ENCODE measurements at places on chromosomes 12 and 14. TPM values are rescaled to one million over a fixed set of nuclear protein-coding genes. Genes with fewer than 3 reads are reported as not detected.
A peak's percentile ranks its signal among the peaks of the same experiment; 100 is the strongest.

DNA sequence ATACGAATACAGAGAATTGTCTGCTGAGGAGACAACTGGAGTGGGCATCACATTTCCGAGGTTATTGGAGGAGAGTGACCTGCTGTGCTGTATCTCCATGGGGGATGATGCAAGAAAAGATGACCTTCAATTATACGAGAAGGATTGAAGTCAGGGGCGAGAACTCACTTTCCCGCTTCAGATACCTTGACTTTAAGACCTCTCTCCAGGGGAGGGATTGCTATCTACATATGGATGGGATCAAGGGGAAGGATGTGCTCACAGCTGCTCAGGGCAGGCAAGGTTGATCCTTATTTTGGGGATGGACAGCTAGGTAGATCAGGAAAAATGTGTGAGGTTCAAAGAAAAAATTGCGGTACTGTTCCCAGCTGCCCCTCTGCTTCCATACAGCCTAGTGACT, 24.4 kb downstream of the NEUROD4 start:
- no peak for DNase-seq
- peaks cover 6% of the 10 kb centered on the region for H3K27me3 ChIP-seq
- no peaks in the 10 kb centered on the region for H3K36me3 ChIP-seq
- H3K4me1 ChIP-seq = no peaks in the 10 kb centered on the region

- H3K4me1 ChIP-seq = peaks cover 3% of the 10 kb centered on the region
- no peak overlapping the region for H3K4me3 ChIP-seq
- DNase-seq = peak; percentile 43
- H3K27me3 ChIP-seq = no peaks in the 10 kb centered on the region
- no peaks in the 10 kb centered on the region for H3K36me3 ChIP-seq
- no peak overlapping the region for H3K27ac ChIP-seq
These were observed 70.3 kb upstream of the CHST11 start for GRCh38 chr12:104386461-104386860.

DNA sequence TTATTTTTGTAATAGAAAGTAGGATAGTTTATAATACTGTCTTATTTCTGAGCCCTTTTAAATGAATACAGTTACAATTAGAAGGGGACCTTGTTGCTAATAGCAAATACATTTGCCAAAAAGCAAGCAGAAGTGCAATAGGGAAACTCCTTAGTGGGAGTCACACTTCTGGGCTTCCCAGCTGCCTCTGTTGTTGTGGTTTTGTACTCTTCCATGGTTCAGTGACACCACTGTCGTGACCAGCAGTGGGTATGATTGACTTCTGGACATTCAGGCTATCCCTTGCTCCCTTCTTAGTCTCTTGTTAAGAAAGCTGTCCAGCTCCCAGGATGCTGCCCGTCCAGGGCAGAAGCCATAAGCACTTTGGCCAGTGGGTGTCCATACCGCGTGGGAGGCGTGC, 22.6 kb downstream of the TCTN1 start:
- H3K27ac ChIP-seq = no peak overlapping the region
- H3K36me3 ChIP-seq = no peaks in the 10 kb centered on the region
- H3K27me3 ChIP-seq = peaks cover 14% of the 10 kb centered on the region

GRCh38 chr12:106107566-106107965, 31.2 kb downstream of the NUAK1 start:
- no peaks in the 10 kb centered on the region for H3K27me3 ChIP-seq
- DNase-seq = no peak
- no peaks in the 10 kb centered on the region for H3K4me1 ChIP-seq
- no peak overlapping the region for H3K4me3 ChIP-seq

DNA sequence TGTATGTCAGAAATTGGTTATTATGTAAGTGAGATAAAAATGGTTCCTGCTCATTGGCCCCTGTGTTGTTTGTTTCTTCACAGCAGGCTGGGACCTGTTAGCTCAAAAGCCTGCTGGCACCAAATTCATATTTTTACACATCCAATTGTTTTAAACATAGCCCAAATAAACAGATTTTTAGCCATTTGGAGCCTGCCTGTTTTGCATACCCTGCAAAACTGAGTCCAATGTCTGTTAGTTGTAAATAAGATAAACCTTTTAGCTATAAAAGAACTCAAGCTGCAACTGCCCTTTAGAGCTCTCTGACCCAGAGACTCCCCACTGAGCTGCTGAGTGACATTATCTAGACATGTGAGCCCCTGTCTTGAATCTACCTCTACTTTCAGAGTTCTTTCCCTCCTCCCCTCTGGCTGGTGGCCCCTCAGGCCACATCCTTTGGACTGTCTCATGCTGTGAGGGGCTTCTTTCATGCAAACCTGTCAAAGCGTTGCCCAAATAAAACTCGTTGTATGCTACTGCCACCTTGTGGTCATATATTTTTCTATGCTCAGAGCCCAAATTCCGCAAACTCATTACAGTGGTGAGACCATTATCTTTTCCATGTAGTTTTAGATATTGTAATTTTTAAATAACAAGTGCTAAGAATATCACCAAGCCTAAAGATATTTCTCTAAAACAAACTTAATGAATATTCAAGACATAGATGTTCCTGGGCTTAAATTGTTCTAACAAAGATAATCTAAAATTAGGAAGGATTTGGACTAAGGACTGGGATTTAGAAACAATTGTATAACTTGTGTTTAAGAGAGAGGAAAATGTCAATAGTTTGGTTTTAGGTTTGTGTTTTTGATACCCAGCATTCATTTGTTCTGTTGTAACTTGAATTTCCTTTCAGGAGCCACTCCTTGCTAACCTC, 337.9 kb downstream of the AACS start:
- no peaks in the 10 kb centered on the region for H3K36me3 ChIP-seq
- H3K4me1 ChIP-seq = no peaks in the 10 kb centered on the region
- peak; percentile 45 for DNase-seq

- H3K27me3 ChIP-seq = no peaks in the 10 kb centered on the region
- no peak overlapping the region for H3K4me3 ChIP-seq
- no peak overlapping the region for H3K27ac ChIP-seq
These were observed 150.0 kb upstream of the PLEKHA5 start for GRCh38 chr12:18979401-18980126.

DNA sequence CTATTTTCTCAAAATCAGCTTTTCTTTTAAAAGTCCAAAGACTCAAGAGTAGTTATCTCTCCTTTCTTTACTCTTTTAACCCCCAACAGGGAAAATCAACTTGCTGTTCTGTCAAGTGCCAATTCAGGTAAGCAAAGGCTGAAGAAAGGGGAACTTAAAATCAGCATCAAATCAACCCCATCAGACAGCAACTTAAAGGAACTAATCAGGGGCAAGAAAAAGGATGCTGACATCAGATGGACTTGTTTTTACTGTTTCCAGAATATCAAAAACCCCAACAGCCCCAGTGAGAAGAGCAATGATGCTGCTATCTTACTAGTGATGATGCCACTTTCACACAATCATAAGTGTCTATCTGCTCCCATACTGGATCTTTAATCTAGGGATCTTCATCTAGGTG, 3.4 kb downstream of the BAZ2A start:
- H3K27me3 ChIP-seq = no peaks in the 10 kb centered on the region
- H3K36me3 ChIP-seq = peaks cover 61% of the 10 kb centered on the region
- H3K4me1 ChIP-seq = peaks cover 10% of the 10 kb centered on the region

Gene LMNTD1
- total RNA-seq = not detected
